Upper lobe of right lung (tissue), 1 donor: ENCODE measurements at places on chromosomes 3 and 15. TPM values are rescaled to one million over a fixed set of nuclear protein-coding genes. Genes with fewer than 3 reads are reported as not detected.

GRCh38 chr3:8484409-8485140 lies 17.0 kb upstream of the LMCD1 start:
- H3K27me3 ChIP-seq, result no peaks in the 10 kb centered on the region
- no peaks in the 10 kb centered on the region for H3K36me3 ChIP-seq
- peaks cover 28% of the 10 kb centered on the region for H3K4me1 ChIP-seq

DNA sequence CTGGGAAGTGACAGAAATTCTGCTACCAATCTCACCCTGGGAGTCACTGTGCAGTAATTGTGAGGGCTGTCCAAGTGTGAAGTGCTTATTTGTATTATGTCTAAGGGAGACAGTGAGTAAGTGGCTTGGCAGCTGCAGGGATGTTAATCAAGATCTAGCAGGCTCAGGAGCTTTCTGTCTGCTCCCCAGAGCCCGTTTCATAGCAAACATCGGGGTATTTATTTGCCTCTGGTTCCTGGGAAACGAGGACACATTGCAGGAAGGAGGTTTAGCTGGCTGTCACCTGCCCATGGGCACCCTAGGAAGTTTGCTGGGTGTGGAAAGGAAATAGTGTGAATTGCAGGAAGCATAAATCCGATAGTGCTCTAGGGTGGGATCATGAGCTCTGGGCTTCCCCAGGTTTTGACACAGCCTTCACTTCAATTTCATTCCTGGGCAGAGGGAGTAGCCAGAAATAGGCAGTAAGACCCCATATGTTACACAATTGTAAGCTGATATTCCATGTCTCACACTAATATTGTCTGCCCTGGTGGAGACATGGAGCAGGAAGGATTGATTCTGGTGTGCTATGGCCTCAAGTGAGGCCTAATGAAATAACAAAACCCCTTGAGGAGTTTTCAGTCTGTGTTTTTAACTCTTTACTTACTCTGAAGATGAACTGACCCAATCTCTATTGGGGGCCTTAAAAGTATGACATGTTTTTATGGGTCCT lies 74.1 kb upstream of the MITF start:
- H3K27me3 ChIP-seq, result no peaks in the 10 kb centered on the region
- H3K36me3 ChIP-seq, result no peaks in the 10 kb centered on the region
- H3K4me1 ChIP-seq, result peaks cover 16% of the 10 kb centered on the region

GRCh38 chr3:65888980-65889706 lies 149.6 kb downstream of the MAGI1 start:
- H3K36me3 ChIP-seq, result no peaks in the 10 kb centered on the region
- no peak for DNase-seq
- no peak overlapping the region for H3K4me3 ChIP-seq
- no peak overlapping the region for H3K27ac ChIP-seq
- H3K4me1 ChIP-seq, result peaks cover 3% of the 10 kb centered on the region
- H3K27me3 ChIP-seq, result no peaks in the 10 kb centered on the region

- H3K4me3 ChIP-seq, result no peak overlapping the region
- H3K27me3 ChIP-seq, result no peaks in the 10 kb centered on the region
- DNase-seq, result no peak
- no peak overlapping the region for H3K27ac ChIP-seq
Observed at GRCh38 chr15:85515212-85515611, 134.8 kb downstream of the AKAP13 start.

The MOBP gene
- not detected for total RNA-seq

DNA sequence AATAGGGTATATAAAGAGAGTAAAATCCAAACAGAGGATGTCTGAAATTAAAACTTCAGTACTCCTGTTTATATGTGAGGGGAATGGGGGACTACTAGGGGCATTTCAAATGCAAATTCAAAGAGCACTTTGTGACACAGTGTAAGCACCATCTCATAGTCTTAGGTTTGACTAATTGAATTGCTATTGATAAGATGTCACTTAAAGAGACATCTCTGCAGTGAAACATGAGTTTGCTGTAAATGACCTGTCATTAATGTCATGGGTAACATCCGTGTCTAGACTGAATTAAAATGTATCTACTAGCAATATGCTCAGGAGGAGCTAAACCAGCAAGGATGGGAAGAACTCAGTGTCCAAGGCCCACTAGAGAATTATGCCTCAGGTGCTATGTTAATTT lies 41.0 kb downstream of the ROBO1 start:
- no peaks in the 10 kb centered on the region for H3K27me3 ChIP-seq
- no peaks in the 10 kb centered on the region for H3K36me3 ChIP-seq
- H3K4me3 ChIP-seq, result no peak overlapping the region
- no peaks in the 10 kb centered on the region for H3K4me1 ChIP-seq

GRCh38 chr15:66788024-66788423 lies 86.0 kb downstream of the SMAD6 start:
- H3K36me3 ChIP-seq, result peaks cover 3% of the 10 kb centered on the region
- no peak overlapping the region for H3K4me3 ChIP-seq
- H3K27me3 ChIP-seq, result no peaks in the 10 kb centered on the region
- no peak overlapping the region for H3K27ac ChIP-seq
- H3K4me1 ChIP-seq, result no peaks in the 10 kb centered on the region
- no peak for DNase-seq

- no peaks in the 10 kb centered on the region for H3K36me3 ChIP-seq
- DNase-seq, result no peak
- H3K4me3 ChIP-seq, result no peak overlapping the region
- H3K27me3 ChIP-seq, result no peaks in the 10 kb centered on the region
Observed at GRCh38 chr3:68088216-68088615, 433.8 kb upstream of the SUCLG2 start.

DNA sequence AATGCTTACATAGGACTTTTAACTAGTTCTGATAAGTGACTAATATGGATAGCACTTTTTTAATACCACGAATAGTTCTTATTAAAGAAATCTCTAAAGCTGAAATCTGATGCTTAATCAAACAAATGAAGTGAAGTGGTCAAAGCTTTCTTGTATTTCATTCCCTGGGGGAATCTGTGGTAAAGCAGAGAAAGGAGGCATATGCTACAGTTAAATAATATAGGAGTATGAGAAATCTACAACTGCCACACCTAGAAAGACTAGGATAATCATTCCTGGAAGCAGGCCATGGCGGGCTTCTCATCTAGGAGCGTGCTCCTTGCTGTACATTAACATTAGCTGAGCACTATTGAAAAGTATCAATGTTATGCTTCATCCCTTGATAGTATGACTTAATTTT lies 835.7 kb downstream of the OTOL1 start:
- H3K27me3 ChIP-seq, result no peaks in the 10 kb centered on the region
- H3K4me1 ChIP-seq, result no peaks in the 10 kb centered on the region
- H3K4me3 ChIP-seq, result no peak overlapping the region
- no peak for DNase-seq

GRCh38 chr15:74400313-74400860 lies 32.9 kb upstream of the CYP11A1 start:
- no peak overlapping the region for H3K4me3 ChIP-seq
- H3K27me3 ChIP-seq, result no peaks in the 10 kb centered on the region
- no peak for DNase-seq
- no peak overlapping the region for H3K27ac ChIP-seq
- no peaks in the 10 kb centered on the region for H3K36me3 ChIP-seq
- H3K4me1 ChIP-seq, result peaks cover 14% of the 10 kb centered on the region

- no peaks in the 10 kb centered on the region for H3K27me3 ChIP-seq
- no peak overlapping the region for H3K27ac ChIP-seq
- no peaks in the 10 kb centered on the region for H3K36me3 ChIP-seq
Observed at GRCh38 chr15:39404767-39405181, 176.1 kb upstream of the THBS1 start.

GRCh38 chr15:83378921-83379578 lies 68.1 kb upstream of the SH3GL3 start:
- H3K4me3 ChIP-seq, result no peak overlapping the region
- no peaks in the 10 kb centered on the region for H3K36me3 ChIP-seq
- no peaks in the 10 kb centered on the region for H3K4me1 ChIP-seq
- DNase-seq, result no peak

DNA sequence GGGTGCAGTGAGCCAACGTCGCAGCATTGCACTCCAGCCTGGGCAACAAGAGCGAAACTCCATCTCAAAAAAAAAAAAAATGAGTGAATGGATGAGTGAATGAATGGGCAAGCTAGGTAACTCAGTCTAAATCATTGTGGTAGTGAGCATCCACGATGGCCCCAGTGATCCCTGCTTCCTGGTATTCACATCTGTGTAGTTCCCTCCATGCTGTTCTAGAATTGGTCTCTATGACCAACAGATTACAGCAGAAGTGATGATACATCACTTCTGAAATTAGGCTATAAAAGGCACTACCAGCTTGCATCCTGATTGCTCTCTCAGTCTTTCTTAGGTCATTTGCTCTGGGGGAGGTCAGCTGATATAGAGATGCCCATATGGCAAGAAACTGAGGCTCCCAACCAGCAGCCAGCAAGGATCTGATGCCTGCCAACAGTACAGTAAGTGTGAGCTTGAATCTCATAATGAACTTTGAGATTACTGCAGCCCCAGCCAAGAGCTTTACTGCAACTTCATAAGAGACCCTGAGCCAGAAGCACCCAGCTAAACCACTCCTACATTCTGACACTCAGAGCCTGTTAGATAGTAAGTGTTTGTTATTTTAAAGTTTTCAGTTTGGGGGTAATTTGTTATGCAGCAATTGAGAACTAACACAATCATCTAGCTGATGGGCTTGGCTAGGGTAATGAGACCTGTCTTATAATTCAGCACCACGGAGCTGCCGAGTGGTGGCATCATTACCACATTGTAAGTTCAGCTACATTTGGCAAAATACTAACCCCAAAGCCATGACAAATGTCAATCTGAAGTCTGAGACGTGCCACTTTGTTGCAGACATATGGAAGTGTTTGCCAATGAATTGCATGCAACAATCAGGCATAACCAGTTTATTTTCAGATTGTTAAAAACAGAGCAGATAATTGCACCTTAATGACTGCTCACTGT lies 53.0 kb downstream of the KLHL6 start:
- no peaks in the 10 kb centered on the region for H3K4me1 ChIP-seq
- DNase-seq, result no peak
- no peaks in the 10 kb centered on the region for H3K36me3 ChIP-seq
- no peaks in the 10 kb centered on the region for H3K27me3 ChIP-seq
- H3K4me3 ChIP-seq, result no peak overlapping the region

DNA sequence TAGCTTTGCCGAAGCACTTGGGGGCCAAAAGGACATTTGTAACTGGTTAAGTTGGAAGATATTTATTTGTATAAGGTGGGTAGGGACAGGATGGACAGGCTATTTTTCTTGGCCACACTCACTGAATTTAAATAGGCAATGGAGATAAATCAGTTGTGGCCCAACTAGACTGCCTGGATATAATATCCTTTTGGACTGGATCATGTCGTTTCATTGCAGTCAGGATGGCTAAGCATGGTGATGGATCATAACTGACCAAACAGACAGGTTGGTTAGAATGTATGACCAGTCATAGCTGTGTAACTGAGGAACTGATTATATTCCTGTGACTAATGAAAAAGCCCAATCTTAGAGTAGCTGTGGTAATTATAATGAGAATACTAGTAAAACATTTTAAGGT lies 284.0 kb downstream of the LPP start:
- DNase-seq, result no peak
- H3K4me1 ChIP-seq, result peaks cover 28% of the 10 kb centered on the region
- no peak overlapping the region for H3K4me3 ChIP-seq
- H3K27ac ChIP-seq, result no peak overlapping the region
- no peaks in the 10 kb centered on the region for H3K27me3 ChIP-seq
- no peaks in the 10 kb centered on the region for H3K36me3 ChIP-seq

The ACY1 gene
- total RNA-seq, result 26.5 TPM

DNA sequence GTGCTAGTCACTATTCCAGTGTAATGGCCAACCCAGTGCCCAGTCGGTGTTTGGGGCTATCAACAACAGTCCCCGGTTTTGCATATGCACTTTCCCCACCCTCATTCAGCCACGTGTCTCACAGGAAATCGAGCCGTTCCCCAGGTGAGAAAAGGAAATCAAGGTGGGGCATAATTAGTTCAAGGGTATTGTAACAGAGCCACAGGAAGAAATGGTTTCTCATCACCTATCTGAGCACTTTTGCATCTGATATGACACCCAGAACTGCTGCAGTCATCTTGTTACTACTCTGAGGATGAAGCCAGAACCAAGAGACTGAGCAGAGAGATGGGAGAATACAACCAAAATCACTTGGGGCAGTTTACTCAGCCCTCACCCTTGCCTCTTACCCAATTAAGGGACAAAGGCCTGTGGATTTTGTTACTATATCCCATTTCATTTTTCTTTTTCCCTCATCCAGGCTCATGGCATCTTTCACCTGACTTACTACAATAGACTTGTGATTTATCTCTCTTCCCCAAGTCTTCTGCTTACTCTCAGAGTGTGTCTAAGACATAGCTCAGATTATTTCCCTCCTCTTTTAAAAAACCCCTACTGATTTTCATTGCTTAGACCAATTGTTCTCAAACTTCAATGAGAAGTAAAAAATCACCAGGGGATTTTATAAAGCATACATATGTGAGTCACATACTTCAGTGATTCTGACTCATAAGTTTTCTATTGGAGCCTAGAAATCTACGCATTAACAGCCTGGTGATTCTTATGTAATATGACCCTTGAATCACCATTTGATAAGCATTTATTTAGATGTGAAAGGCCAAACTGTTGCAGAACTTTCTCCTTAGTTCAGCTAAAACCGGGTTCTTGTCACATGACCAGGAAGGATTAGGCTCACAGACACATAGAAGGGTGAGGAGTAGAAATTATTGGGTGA lies 40.5 kb downstream of the TRAT1 start:
- H3K4me3 ChIP-seq, result no peak overlapping the region
- no peak overlapping the region for H3K27ac ChIP-seq
- no peaks in the 10 kb centered on the region for H3K27me3 ChIP-seq
- no peak for DNase-seq
- H3K4me1 ChIP-seq, result no peaks in the 10 kb centered on the region

DNA sequence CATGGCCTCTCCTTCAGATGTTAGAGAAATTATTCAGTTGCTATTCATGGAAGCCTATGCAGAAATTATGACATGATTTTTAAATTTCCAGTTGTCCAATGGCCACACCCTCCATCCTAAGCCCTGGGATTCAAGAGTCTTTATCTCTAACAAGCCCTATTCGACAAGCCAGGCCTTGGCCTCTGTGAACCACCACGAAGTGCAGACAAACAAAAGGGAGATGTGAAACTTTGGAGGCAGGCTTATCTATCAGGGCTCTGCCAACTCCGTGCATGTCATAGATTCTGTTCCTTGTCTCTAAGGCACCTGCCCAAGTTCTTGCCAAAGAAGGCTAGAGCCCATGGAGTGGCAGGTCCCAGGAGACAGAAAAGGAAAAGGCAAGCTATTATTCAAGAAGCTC lies 212.4 kb upstream of the ADAMTS9 start:
- peaks cover 8% of the 10 kb centered on the region for H3K4me1 ChIP-seq
- H3K27ac ChIP-seq, result no peak overlapping the region
- H3K4me3 ChIP-seq, result no peak overlapping the region
- H3K36me3 ChIP-seq, result no peaks in the 10 kb centered on the region
- no peaks in the 10 kb centered on the region for H3K27me3 ChIP-seq

GRCh38 chr3:20140881-20141280 lies 45.1 kb downstream of the SGO1 start:
- H3K27me3 ChIP-seq, result no peaks in the 10 kb centered on the region
- peaks cover 14% of the 10 kb centered on the region for H3K36me3 ChIP-seq
- H3K4me3 ChIP-seq, result no peak overlapping the region
- no peaks in the 10 kb centered on the region for H3K4me1 ChIP-seq
- DNase-seq, result no peak
